ENCODE measurements at places on chromosomes 1 and 21.

DNA sequence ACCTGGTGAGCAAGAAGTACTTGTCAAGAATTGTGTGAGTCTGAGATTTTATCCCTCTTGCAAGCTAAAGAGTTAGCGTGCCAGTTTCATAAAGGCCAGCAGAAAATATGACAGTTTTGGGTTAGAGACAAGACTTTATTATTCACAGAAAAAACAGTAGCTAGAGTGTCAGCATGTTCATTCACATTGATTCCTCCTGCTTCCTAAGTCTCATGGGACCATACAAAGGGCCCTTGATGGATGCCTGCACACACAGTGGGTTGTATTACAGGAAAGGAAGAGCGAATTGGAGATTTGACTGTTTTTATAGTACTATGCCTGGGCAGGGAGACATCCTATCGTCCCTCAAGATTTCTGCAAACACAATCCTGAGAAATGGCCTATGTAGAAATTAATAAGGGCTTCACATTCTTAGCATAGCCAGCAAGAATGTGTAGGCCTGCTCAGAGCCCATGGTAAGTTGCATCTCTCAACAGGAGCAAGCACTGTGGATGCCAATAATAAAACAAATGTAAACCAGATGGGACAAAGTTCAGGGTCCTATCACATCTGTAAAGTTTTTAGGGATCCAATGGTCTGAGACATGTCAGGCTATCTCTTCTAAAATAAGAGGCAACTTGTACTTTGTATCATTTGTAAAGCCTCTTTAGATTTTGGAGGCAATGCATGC is 4.0 kb upstream of the ASPM start:
- DNase-seq, result no peak

DNA sequence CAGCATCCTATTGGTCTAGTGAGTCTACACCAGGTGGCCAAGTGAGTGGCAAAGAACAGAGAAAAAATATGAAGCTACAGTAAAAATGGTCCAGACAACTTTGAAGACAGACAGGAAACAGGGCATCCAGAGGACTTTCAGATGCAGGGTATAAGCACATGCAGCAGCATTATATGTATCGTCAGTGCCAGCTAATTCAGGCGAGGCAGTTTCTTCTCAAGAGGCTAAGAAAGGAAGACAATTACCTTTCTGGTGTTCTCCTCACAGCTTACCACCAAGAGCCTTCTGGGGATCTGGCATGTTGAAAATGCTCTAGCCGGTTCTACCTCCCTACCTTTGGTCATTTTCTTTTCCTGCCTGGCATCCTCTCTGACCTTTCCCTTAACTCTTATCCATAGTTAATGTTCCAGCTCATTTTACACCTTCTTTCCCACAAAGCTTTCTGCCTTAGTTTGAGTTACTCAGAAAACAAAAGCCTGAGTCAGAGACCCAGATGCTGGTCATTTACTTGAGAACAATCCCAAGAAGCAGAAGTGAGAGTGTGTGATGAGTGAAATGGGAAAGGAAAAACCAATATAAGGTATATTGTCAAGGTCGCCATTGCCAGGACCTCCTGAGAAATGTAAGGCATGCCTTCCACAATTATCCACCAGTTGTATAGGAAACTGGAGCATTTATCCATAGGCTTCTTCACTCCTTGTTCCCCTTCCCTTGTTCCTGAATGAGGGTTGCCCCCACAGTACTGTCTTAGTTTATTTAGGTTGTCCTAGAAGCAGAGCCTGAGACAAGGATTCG is 444.1 kb downstream of the PLPP3 start:
- DNase-seq, result no peak

DNA sequence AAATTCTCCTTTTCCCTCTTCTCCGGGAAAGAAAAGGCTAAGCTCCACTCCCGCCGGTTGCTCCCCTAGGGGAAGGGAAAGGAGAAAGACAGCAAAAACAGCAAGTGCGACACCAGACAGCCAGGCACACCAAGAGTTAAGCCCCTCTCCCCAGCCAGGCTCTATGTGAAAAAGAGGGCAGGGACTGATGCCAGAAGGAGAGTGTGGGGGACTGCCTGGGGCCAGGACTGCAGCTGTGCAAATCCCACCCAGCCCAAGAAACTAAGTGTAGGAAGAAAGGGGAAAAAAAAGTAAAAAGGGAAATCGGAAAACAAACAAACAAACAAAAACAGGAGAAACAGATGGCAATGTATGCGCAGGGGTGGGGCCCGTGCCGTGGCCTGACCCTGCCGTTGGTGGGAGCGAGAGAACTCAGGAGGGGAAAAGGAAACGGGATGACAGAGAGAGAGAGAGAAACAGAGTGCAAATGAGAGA is 27.7 kb upstream of the FMO1 start:
- DNase-seq, result no peak

DNA sequence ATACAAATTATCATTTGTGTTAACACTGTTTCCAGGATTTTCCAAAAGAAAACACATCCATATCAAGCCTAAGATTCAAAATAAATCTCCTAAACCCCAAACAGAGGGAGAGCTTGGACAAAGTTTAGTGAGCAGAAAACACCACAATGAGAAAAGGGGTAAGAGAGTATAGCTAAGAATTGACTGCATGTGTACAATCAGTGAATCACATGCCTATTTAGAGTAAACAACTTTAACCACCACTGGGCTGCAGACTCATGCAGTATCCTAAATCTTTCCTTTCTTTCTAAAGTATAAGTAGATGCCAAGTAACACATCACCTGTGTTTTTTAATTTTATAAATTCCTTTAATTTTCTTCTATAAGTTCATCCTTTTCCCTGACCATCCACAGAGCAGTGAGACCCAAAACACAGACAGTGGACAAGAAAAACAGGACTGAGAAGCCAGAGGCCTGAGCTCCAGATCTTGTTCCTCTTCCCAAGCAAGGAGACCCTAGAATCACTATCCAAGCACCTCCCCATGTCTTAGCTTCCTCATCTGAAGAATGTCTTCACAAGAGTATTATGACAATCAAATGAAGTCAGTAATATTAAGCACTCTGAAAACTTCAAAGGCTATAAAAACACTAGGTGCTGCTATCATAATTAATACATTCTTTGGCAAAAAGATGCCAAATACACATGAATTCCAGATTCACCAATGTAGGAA is 93.1 kb downstream of the VAV3 start:
- no peak for DNase-seq

DNA sequence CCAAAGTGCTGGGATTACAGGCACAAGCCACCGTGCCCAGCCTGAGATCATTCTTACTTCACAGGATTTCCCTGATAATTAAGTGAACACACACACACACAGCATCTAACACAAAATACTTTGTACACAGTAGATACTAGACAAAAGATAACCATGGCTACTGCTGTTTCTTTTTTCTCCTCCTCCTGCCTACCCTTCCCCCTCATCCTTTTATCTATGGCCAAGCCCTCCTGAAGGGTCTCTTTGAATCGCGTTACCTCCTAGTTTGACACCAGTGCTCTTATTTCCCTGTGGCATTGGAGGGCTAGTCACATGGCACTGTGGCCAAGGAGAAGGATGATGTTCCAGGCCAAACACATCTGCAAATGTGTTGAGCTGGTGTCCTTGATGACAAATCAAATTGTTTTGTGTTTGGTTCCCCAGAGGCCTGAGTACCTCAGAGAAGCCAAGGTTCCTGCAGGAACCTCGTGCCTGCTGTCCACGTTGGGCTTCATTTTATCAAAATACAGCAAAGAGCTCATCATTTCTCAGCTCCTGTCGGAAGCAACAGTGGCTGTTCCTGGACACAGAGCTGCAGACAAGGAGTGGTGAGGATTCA is 20.6 kb downstream of the NDUFS5 start:
- DNase-seq, result no peak

DNA sequence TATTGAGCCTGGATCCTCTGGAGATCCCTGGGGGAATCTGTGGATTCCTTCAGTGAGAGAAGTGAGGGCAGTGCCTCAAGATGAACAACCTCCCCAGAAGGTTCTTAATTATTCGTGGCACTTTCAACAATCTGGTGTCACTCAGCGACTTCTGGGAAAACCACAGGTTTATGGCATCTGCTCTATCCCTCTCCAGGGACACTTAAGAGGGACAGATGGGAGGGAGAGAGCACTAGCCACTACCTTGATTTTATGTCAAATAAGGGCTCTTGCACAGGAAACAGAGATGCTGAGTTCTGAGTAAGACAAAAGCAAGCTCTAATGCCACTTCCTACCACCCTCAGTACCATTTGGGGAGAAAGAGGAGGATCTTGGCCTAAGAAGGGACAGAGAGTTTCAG is 21.2 kb upstream of the CHI3L1 start:
- no peak for DNase-seq

- DNase-seq, result no peak
These were observed 17.2 kb upstream of the SEMA4A start for GRCh38 chr1:156135930-156136871.

DNA sequence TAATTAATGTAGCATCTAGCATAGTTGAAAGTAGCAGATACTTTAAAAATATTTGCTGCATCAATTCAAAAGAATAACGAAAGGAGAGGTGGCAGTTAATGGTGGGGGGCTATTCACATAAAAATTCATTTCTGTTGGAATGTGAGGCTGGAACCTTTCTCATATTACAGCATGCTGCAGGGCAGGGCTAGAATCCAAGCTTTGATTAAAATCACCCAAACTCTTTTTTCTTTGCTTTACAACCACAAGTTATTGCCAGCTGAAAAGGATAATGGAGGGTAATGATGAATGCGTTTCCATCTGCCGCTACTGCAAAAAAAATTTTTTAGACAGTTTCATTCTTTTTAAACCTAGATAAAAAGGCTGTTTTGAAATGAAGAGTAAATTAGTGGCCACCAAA is 9.8 kb downstream of the DISP1 start:
- no peak for DNase-seq

DNA sequence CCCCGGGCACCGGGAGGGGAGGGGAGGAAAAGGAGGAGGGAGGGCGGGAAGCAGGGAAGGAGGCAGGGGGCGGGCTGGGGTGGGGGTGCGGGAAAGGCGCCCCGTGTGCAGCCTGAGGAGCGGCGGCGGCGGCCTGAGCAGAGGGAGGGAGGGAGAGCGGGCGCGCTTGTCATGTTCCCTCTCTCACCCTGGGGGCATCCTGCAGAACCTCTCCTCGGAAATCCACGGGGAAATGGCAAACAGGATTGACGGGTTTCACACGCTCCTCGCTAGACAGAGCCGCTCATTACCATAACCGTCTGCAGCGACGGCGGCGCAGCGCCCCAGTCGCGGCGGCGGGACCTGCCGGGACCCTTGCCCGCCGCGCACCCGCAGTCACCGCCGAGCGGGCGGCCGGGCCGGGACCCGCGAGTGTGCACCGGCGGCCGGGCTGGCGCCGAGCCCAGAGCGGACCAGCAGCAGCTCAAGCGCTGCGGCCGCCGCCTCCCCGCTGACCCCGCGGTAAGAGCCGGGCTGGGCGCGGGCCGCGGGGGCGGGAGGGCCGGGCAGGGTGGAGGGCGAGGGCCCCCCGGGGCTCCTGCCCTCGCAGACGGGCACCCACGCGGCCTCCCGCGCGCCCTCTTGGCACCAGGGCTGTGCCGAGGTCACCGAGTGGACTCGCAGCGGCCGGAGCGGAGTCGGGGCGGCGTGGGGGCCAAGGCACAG is at the start of gene SERTAD4:
Gene SERTAD4, plus strand, starts transcription at position 286 of the 705 bp plus-strand sequence. CDS start 5,165 bp downstream, outside the sequence.
- DNase-seq, result peak; percentile 2

GRCh38 chr1:161000736-161001480 is 20.0 kb downstream of the F11R start:
- no peak for DNase-seq

GRCh38 chr1:103220631-103221041 is 112.3 kb upstream of the COL11A1 start:
- no peak for DNase-seq

- DNase-seq, result no peak
These were observed 72.8 kb downstream of the DMRTA2 start for GRCh38 chr1:50350421-50350820.

- no peak for DNase-seq
These were observed 67.3 kb downstream of the SLC35F3 start for GRCh38 chr1:233971753-233972152.

DNA sequence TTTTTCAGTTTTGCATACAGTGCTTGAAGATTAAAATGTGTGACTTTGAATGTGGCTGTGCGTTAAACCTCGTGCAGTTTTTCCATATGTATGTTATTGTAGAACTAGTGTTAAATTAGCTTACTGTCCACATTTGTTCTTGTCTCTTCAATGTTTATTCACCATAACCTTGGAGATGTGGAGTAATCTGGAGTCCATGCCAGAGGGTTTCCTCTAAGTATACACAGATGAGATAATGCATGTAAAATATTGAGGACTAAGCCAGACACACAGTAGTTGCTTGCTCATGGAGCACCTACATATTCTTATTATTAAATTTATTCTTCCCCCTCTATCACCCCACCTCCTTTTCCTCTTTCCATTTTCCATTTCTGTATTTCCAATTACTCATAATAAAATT is 7.7 kb upstream of the GIPC2 start:
- no peak for DNase-seq

DNA sequence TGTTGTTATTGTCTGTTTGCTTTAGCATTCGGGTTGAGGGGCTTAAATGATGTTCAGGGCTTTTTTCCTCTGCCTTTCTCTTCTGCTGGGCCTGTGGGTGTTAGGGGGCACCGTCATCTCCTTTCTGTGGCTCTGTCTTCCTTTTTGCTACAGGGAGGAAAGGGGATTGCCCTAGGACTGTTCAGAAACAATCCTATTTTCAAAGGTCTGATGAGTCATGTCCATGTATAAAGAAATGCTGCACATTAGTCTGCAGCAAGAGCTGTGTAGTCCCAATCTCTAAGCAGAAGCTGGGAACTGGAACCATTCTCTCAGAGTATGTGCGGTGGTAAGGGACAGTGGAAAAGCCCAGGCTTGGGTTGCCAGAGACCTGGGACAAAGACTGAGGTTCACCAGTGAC is 462.3 kb downstream of the OMA1 start:
- DNase-seq, result no peak

GRCh38 chr1:228150461-228151179 is 890 bp downstream of the GJC2 start:
- no peak for DNase-seq

DNA sequence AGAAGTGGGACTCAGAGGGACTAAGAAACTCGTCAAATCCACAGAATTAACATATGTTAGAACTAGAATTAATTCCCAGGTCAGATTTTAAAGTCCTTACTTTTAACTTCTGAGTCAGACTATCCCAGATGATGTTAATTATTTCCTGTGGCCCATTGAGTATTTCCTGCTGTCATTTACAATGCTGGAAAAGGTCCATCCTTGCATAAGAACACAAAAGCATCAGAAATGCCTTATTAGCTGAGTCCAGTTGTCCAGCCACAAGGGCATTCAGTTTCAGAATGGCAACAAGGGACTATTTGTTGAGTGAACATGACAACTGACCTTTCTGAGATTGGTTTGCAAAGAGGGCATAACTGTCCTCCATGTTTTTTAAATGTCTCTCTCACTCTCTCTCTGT is 16.5 kb upstream of the HIVEP3 start:
- DNase-seq, result no peak

- no peak for DNase-seq
These were observed 112.1 kb downstream of the HIVEP3 start for GRCh38 chr1:41806472-41807155.

GRCh38 chr1:21143752-21144151 is 32.9 kb downstream of the EIF4G3 start:
- DNase-seq, result no peak

GRCh38 chr21:16534408-16535101 is 804.8 kb downstream of the USP25 start:
- no peak for DNase-seq

GRCh38 chr1:2966449-2967328 is 54.6 kb upstream of the ACTRT2 start:
- DNase-seq, result no peak

All from germinal center (tissue), 1 donor.